ENCODE measurements at places on chromosomes 5 and 9.

DNA sequence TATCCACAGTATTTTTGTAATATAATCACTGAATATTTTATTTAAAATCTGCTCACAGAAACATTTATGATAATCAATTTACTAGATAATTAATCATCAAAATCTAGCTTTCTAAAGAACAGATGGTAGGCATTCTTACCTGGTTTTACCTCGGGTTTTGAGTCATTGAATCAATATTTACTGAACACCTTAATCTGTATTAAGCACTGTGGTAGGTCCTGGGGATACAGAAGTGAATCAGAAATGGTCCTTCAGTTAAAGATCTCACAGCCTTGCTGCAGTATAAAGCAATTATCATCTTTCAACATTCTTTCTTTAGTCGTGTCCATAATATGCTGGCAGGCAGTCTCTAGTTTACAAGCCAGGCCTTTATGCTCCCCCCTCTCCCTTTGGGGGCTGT lies 2.0 kb upstream of the MEIKIN start:
- DNase-seq = no peak

DNA sequence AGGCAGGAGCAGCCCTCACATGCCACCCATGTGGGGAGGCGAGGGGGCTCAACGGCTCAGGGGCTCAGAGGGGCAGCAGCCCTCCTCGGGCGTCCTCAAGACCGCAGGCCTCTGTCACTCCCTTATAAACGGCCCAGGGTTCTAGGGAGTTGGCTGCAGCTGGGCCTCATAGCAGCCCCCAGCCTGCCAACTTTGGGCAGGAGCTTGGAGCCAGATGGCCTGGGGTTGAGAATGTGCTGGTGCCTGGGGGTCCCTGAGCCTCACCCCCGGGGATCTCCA lies 51.0 kb upstream of the RNU6ATAC start:
- DNase-seq = no peak

GRCh38 chr9:95574176-95574575 lies 57.4 kb upstream of the PTCH1 start:
- DNase-seq = no peak

DNA sequence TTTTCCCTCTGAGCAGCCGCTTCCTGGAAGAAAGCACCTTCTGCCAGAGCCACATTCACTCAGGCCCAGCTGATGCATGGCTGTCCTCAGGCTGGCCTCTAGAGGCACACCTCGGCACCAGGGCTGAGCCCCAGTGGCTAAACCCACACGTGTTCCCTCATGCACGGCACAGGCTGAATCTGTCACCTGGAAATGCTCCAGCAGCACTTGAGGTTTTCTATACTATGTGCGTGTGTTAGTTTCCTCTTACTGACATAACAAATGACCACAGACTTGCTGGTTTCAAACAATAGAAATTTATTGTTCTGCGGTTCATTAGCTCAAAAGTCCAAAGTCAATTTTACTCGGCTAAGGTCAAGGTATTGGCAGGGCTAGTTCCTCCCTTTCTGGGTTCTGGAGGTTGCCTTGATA lies 141.4 kb downstream of the LRRC70 start:
- no peak for DNase-seq

GRCh38 chr9:105311306-105311705 lies 66.9 kb downstream of the SLC44A1 start:
- DNase-seq = no peak

- no peak for DNase-seq
Measured at GRCh38 chr5:10831419-10831818, 70.4 kb upstream of the DAP start.

- no peak for DNase-seq
Measured at GRCh38 chr5:9892696-9893095, 262.5 kb upstream of the TAS2R1 start.

GRCh38 chr5:142515036-142515435 lies 170.9 kb downstream of the FGF1 start:
- no peak for DNase-seq

DNA sequence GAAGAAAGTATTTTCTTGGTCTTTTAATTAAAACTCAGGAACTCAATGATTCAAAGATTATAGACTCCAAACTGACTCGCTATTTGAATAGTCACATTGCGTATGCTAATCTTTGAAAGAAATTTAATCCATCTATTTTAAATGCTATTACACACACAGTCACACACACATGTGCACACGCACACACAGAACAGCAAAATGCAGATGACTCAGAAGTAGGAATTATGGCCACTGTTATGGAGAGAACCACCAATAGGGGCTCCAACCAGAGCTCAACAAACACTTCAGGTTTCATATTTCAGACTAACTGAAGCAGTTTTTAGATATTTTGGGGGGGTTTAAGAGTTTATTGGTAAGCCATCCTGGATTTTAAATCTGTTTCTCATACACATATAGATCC lies 1917.9 kb downstream of the EFNA5 start:
- DNase-seq = no peak

- no peak for DNase-seq
Measured at GRCh38 chr5:76292620-76293322, 110.3 kb upstream of the IQGAP2 start.

GRCh38 chr5:139262059-139262741 lies 31.3 kb upstream of the MATR3 start:
- no peak for DNase-seq

DNA sequence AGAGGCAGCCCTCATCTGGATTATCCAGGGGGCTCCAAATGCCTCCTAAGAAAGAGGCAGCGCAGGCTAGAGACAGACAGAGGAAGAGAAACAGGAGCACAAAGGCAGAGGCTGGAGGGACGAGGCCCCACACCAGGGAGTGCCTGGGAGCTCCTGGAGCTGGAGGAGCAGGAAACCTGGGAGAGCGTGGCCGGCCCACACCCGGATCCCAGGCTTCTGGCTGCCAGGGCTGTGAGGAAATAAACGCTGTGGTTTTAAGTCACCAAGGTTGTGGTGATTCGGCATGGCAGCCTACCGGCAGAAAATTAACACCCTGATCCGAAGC lies 165.5 kb downstream of the OLFM1 start:
- DNase-seq = no peak

- DNase-seq = no peak
Measured at GRCh38 chr5:56656846-56657726, 158.3 kb upstream of the MAP3K1 start.

GRCh38 chr9:37146410-37146809 lies 26.0 kb downstream of the ZCCHC7 start:
- no peak for DNase-seq

GRCh38 chr5:92248518-92248917 lies 865.4 kb upstream of the ARRDC3 start:
- DNase-seq = no peak

- no peak for DNase-seq
Measured at GRCh38 chr9:9216934-9217333, 1395.9 kb downstream of the PTPRD start.

GRCh38 chr5:27682600-27682999 lies 644.2 kb upstream of the CDH9 start:
- no peak for DNase-seq

- DNase-seq = no peak
Measured at GRCh38 chr9:116464987-116465571, 222.0 kb upstream of the TRIM32 start.

DNA sequence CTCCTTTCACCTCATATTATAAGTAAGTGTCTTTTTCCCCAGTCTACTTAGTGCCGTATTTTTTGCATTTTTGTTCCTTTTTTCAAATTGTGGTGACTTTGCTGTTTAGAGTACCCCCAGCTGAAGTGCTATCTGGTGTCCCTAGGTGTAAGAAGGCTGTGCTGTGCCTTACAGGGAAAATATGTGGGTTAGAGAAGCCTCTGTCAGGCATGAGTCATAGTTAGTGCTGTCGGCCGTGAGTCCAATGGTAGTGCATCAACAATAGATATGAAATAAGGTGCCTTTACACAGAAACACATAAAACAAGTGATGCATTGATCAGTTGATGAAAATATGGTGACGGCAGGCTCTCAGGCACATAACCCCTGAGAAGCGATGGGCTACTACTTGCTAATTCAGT lies 20.1 kb downstream of the SYK start:
- DNase-seq = no peak

DNA sequence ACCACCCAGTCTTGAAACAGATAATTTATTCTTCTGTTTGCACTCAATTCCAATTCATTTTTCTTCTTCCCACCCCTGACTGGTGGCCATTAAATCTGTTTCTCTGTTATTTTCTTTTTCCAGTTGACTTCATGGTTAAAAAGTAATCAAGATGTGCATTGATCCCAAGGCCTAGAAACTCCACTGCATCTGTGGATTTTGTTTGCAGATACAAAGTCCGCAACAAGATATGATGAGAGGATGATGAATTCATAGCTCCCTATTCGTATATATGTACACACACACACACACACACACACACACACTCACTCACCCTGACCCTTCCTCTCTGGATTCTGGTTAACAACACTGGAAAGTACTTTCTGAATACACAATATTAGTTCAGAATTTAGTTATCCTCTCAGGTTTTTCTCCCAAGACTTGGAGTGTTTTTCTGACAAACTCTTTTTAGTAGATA lies 52.4 kb downstream of the CD180 start:
- DNase-seq = no peak

GRCh38 chr5:181060231-181060590 lies 20.1 kb downstream of the BTNL9 start:
- no peak for DNase-seq

- DNase-seq = no peak
Measured at GRCh38 chr5:34676416-34676815, 20.3 kb downstream of the RAI14 start.

DNA sequence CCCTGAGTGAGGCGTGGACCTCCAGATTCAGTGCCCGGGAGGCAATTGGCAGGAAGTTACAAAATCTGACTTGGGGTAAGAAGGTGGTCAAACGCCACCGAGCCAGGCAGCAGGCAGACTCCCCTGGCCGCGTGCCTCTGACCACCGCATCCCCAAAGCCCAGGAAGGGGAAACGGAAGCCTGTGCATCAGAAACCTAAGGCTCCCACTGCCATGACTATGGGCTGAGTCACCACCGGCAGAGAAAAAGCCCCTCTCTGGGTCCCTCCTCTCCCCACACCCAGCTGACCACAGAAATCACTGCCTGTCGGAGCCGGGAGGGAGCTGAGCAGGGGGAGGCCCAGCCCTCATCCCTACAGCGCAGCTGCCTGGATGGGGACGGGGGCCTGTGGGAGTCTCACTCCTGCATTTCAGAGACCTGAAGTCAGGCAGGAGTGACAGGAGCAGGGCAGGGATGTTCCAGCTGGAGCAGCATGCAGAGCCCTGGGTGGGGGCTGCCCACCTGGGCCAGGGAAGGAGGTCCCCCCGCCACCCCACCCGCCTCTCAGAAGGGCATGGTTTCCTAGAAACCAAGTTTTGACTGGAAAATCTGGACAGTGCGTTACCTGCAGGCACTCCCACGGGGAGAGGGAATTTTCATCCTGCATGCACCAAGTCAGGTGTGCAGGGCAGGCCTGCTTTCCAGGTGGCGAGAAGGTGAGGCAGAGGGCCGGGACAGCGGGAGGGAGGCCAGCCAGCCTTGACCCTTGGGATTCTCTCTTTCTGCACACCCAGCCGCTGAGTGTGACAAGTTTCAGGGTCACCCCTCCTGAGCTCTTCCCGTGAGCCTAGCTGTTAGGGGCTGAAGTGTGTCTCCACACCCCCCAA lies 68.2 kb downstream of the LRSAM1 start:
- no peak for DNase-seq

GRCh38 chr5:151406322-151406947 lies 41.0 kb upstream of the SLC36A1 start:
- DNase-seq = no peak
